Activated T-cell treated with anti-CD3 and anti-CD28 coated beads, Interleukin-2, amount 50 U/mL, for 48 hours (primary cell): ENCODE measurements at places on chromosomes 2 and 18.
A peak's percentile ranks its signal among the peaks of the same experiment; 100 is the strongest.

DNA sequence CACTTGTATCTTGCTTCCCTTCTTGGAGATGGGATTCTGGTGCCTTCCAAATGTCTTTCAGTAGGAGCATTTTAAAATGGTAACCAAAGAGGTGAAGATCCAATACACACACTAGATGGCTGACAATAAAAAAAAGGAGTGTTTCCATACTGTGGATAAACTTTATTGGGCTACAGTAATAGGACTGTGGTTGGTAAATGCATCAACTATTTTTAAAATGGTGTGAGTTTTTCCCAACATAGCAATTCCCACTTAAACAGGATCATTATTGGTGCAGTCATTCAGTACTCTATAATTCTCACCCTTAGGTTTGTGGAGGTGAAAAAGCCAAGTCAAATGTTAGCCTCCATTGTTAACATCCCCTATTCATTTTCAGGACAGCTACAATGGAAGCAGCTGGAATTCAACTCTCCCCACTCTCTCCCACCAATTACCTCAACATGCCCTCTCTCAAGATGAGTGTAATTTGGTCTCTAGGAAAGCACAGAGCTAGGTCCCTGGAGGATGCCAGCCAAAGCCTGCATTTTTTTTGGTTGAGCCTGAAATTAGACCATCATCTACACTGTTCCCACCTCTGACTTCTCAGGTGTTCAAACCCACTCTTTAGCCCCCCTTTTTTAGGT, 273.3 kb downstream of the TCF4 start:
- DNase-seq: no peak

GRCh38 chr18:63788447-63789096, 13.4 kb downstream of the SERPINB7 start:
- DNase-seq: peak; percentile 65

DNA sequence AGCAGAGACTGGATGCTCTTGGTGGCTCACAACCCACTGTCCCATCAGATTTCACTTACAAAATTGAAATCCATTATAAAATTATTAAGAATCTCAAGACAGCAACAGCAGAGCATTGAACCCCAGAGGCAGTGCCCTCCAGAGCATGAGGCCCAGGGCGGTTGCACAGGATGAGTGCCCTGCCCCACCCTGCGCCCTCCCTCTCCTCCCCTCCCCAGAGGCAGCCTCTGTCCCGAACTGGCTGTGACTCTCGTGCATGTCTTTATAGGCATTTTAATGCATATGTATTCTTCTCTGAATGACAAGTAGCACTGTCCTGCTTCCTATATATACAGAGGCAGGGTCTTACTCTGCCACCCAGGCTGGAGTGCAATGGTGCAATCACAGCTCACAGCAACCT, 10.4 kb downstream of the MFSD2B start:
- DNase-seq: no peak

GRCh38 chr2:152384992-152385391, 50.0 kb downstream of the FMNL2 start:
- DNase-seq: no peak

DNA sequence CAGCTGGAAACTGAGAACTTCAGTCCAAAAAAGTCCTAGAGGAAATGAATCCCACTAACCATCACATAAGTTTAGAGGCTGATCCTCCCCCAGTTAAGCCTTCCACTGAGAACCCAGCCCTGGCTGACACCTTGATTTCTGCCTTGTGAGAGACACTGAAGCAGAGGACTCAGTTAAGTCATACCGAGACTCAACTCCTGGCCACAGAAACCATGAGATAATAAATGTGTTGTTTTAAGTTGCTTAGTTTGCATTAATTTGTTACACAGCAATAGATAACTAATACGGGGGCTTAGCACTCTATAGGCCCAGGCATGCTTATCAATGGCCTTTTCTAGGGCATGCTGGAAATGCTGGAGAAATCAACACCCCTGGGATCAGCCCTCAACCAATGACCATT, 3.4 kb upstream of the ADD2 start:
- DNase-seq: no peak

- no peak for DNase-seq
These were observed 196.6 kb downstream of the AGPS start for GRCh38 chr2:177589186-177589585.

- no peak for DNase-seq
These were observed 417.9 kb downstream of the HRH4 start for GRCh38 chr18:24878289-24878688.

DNA sequence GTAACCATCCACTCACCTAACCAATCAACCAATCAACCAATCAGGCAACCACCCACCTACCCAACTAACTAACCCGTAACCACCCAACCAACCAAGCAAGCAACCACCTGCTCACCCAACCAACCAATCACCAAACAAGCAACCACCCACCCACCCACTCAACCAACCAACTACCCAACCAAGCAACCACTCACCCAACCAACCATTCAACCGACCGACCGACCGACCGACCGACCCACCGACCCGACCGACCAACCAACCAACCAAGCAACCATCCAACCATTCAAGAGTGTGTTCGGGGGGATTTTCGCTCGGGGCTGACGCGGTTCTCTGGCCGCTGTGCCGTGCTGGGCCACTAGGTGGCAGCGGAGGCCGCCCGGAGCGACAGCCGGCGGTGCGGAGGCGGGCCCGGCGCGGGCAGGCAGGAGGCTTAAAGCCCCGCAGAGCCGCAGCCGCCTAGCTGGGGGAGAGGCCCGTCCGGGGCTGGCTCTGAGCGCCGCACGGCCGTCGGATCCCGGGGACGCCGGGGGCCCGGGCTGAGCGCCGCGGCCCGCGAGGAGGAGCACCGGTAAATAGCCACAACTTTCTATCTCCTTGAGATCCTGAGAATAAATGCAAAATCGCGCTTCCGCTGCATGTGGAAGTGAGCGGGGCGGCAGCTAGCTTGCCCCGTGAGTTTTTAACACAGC, at the start of gene MC5R:
Gene MC5R (plus strand): TSS at position 443 of the 689 bp plus-strand sequence. CDS start 1,617 bp downstream, outside the sequence.
- peak; percentile 84 for DNase-seq

DNA sequence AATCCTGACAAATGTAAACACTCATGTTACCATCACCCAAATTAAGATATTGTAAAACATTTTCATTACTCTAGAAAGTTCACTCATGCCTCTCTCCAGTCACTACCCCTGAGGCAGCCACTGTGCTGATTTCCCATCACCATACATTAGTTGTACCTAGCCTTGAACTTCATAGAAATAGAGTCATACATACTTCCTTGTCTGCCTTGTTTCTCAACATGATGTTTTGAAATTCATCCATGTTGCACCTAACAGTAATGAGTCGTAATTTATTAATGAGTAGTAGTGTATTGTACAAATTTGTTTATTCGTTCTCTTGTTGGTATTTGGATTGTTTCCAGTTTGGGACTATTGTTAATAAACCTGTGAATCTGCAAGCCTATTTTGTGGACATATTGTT, 49.0 kb upstream of the TWSG1 start:
- DNase-seq: no peak

DNA sequence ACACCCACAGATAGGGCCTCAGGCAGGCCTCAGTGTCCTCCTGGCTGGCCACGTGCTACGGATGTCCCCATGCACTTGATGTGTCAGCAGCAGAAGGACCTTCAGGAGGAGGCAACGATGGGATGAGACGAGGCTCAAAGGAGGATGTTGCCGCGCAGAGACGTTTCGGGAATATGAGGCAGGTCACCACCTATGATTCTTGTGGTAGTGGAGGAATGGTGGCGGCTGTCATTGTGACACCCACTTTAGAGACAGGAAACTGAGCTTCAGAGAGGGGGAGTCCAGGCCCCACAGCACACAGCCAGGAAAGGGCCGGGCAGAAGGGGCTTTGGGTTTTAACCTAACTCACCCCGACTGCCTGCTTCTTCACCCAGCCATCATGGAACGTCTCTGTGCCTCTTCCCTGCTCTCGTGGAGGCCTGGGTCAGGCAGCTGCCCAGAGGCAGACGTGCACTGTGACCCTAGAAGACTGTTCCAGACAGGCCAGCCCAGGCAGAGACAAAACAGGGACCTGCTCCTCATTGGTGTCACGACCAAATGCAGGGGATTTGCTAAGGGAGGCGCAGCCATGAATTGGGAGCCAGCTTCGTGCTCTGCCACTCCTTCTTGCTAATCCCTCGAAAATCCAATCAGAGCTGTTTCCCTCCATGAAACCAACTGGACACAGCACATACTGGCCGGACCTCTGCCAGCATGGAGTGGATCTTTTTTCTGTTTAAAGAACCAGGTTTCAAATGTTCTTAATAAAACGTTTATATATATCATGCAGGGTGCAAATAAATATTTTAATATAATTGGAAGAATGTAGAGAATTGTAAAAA, 169.2 kb downstream of the ASB1 start:
- DNase-seq: no peak

DNA sequence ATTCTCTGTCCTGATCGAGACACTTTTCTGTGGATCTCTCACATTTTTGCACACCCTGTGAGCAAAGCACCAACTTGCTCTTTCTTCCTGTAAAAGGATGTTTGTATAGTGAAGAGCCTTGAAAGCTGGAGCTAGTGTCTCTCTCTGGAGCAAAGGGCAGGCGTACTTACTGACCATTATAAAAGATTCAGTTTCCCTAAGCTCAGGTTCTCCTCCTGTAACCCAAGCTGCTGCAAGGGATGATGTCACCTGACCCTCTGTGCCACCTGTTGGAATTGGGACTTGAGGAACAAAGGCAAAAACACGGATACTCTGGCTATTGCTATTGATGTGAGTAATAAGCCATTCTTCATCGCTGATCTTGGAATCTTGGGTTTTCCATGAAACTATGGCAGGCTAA, 52.6 kb upstream of the NEMP2 start:
- no peak for DNase-seq

GRCh38 chr2:210756855-210757254, 200.5 kb downstream of the CPS1 start:
- no peak for DNase-seq

GRCh38 chr2:229239021-229239420, 32.1 kb downstream of the PID1 start:
- DNase-seq: no peak

DNA sequence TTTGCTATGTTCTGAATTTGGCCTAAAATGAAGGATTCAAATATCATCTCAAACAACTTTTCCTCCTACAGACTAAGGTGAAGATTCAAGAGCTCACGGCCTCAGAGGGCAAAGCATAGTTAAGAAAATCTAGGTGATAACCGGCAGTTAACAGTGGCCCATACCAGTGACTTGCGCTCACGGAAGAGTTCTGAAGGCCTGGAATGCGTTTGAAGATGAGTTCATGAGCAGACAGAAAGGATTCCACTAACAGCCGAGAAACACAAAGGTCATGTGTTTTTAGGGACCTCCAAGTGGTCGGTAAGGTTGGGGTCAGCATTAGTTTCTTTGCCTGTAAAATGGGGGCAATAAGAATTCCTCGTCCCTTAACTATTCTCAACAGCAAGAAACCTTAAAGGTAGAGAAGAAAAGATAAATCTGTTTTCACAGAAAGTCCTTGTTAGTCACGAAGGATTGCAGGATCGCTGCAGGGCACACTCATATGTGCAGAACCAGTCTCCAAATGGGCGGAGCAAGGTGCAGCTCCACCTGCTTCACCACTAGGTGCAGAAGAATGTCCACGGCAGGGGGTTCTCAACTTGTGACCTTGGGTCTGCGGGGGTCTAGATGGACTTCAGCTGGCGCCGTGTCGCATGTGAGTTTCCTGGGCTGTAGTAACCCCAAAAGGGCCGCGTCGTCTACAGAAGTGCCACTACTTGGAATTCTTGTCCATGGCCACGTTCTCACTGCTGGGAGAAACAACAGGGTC, 708 bp upstream of the RPIA start:
- no peak for DNase-seq

DNA sequence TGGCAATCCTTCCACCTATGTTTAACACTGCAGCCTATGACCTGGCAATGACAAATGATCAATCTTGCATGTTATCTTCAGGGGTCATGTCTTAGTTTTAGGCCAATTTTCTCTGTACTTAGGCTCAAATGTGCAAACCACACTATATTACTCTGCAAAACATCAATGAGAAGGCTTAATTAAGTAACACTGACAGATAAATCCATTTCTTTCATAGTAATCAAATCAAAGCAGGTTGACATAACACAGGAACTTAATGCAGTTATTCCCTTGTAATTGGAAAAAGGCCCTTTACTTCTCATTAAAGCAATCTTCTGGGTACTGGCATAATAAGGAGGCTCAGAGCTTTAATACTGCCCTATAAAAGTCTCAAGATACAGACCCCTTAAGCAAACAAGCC, 114.4 kb downstream of the TCF4 start:
- no peak for DNase-seq

GRCh38 chr2:108594132-108594981, 60.1 kb downstream of the LIMS1 start:
- no peak for DNase-seq

GRCh38 chr18:58135183-58135641, 91.2 kb downstream of the NEDD4L start:
- DNase-seq: no peak

- no peak for DNase-seq
These were observed 42.1 kb upstream of the GPR39 start for GRCh38 chr2:132374551-132374950.

GRCh38 chr2:18966131-18966530, 376.8 kb upstream of the NT5C1B start:
- DNase-seq: no peak

GRCh38 chr18:32767400-32767799, 5.4 kb downstream of the KLHL14 start:
- no peak for DNase-seq

DNA sequence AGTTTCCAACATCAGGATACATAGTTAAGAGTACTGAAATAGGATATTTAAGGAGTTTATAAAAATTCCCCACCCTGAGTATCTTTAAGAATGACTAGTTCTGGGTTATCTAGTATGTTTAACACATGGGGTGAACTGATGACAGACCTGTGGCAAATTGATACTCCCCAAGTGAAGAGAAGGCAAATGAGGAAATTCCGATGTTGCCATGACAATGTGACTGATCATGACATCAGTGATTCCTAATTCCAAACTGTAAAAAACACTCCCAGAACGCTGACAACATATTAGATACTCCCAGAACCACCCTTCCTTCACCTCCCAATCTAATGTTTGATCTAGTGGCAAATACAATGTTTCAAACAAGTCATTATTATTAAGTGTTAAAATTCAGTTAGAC, 77.6 kb downstream of the RBMS1 start:
- no peak for DNase-seq

DNA sequence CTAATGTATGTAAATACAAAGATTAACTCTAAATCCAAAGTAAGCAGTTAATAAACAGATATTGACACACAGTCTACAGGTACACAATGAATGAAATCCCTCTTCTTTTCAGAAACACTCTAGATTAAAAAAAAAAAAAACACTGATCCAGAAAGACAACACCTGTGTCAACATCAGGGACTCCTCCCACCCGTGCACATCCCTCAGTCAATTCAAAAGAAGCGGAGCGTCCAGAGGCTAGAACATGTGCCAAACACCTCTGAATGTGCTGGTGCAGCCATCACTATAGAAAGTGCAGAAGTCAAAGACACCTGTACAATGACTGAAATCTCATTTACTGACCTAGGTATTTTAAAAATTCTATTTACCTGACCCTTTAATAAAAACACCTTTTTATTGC, 622.6 kb upstream of the ID2 start:
- no peak for DNase-seq

- no peak for DNase-seq
These were observed 94.0 kb upstream of the OTX1 start for GRCh38 chr2:62956651-62957050.
